ENCODE measurements at places on chromosomes 12 and 14.

- DNase-seq, result no peak
These were observed 136.3 kb downstream of the TPH2 start for GRCh38 chr12:72074956-72075355.

DNA sequence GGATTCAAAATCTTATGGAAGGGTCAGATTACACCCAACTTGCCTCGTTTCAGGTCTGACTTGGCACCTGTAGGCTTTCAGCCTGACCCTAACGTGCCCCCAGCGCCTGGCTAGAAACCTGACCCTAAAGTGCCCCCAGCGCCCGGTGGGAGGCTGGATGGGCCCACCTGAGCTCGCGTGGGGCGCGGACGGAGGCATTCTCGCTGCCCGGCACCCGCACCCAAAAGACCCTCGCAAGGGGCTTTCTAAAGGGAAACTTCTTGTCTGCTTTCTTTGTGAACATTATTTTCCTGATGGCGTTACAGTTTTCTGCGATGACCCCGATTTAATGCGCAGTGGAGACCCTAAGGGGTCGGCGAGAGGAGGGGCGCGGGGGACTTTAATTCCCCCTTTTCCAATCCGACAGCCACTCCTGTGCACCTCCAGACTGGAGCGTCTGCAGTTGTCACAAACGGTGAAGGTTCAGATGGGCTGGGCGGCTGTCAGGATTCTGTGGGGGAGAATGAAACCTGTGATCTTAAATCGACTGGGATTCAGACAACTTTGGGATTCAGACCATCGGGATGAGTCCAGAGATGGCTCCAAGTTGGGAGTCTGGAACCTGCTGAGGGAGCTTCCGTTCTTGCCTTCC, 751 bp upstream of the HRK start:
- DNase-seq, result no peak

GRCh38 chr14:25108959-25109358, 59.0 kb upstream of the STXBP6 start:
- no peak for DNase-seq

DNA sequence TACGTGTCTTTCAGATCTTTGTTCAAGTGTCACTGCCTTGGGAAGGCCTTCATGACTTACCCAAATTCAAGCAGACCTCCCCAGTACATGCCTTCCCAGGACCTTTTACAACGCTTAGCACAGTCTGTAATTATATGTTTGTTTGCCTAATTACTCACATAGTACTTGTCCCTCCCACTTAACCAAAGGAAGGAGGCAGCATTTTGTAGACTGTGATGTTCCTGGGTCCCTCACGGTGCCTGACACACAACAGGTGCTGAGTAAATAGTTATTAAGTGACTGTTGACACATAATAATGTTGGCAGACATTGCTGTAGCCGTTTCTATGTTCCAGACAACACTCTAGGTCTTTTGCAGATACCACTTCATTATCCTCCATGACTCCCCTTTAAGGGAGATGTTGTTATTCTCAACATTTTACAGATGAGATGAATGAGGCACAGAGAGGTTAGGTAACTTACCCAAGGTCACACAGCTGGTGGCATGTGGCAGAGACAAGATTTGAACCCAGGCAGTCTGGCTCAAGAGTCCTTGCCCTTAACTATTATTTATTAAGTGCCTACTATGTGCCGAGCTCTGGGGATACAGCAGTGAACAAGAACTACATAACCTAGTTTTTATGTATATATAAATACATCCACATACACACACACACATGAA, 130.7 kb downstream of the PHETA1 start:
- no peak for DNase-seq

DNA sequence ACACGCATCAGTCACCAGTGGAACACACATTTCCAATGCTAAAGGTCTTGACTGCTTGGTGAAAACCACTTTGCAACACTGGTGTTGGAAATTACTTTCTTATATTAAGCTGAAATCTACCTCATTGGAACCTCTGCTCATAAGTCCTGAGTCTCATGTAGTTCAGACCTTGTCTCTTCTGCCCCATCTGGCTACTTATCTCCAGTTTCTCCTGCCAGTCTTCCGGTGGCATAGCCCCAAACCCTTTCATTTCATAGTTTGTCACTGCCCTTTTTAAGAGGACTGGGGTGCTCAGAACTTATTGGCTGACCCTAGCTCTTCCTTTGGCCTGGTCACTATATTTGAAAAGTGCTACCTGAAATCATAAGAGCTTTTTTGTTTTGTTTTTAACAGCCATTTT, 43.7 kb downstream of the HELB start:
- DNase-seq, result no peak

GRCh38 chr12:43789941-43790340, 16.2 kb downstream of the TWF1 start:
- DNase-seq, result no peak

DNA sequence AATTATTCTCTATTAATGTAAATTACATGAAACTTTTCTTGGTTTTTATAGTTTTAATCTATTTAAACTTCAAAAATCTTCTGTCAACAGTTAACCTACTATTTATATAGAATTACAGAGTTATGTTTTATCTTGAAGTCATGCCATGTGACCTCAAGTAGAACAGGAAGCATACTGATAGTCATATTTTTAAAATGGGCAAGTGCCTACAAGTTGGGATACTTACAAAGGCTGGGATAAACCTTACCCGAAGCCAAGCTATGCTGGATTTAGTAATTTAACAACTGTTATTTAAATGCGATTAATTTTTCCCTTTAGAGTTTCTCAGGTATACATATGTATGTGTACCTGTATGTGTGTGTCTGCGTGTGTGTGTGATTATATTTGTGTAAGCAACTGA, 266.9 kb downstream of the RASSF9 start:
- DNase-seq, result no peak

GRCh38 chr12:103519632-103520031, 23.9 kb upstream of the C12orf42 start:
- DNase-seq, result no peak

DNA sequence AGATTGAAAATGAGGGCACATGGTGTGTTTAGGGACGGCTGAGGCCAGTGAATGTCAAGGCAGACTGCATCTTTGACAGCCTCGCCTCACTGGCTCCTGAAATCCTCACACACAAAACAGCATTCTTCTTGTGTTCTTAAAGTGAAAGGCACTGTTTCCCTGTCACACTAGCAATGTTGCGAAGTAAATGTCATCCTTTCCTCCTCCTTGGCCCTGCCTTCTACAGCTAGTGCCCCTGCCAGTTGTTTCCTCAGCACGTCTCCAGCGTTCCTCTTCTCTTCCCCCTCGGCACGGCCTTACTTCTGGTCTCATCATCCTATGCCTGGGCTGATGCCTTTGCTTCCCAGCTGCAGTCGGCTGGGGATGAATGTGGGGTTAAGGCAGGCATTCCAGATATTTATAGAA, 129.4 kb upstream of the DNM1L start:
- no peak for DNase-seq

Data from cardiac septum (tissue), 1 donor.